ENCODE measurements at places on chromosomes 13 and 19. TPM values are rescaled to one million over a fixed set of nuclear protein-coding genes. Genes with fewer than 3 reads are reported as not detected.

The PSG11 gene
- not detected for polyA plus RNA-seq

The C5AR1 gene
- not detected for polyA plus RNA-seq

The HCST gene
- 640 TPM for polyA plus RNA-seq

The ELANE gene
- not detected for polyA plus RNA-seq

The PSMD8 gene
- 251 TPM for polyA plus RNA-seq

The GRIK5 gene
- not detected for polyA plus RNA-seq

The CACNA1A gene
- polyA plus RNA-seq, result not detected

The ZNF440 gene
- 2.4 TPM for polyA plus RNA-seq

The KIR2DL4 gene
- polyA plus RNA-seq, result not detected

The PRRG2 gene
- not detected for polyA plus RNA-seq

The CPB2 gene
- polyA plus RNA-seq, result not detected

The EFNB2 gene
- polyA plus RNA-seq, result 0.20 TPM

The RPL36 gene
- 2,466 TPM for polyA plus RNA-seq

The ZNF91 gene
- polyA plus RNA-seq, result 17.9 TPM

The STX10 gene
- polyA plus RNA-seq, result 54.7 TPM

The BRME1 gene
- not detected for polyA plus RNA-seq

The ZNF223 gene
- polyA plus RNA-seq, result 2.5 TPM

The ZNF99 gene
- polyA plus RNA-seq, result not detected

The ZNF284 gene
- polyA plus RNA-seq, result 1.1 TPM

The ZNF382 gene
- 9.0 TPM for polyA plus RNA-seq

The R3HDM4 gene
- 282 TPM for polyA plus RNA-seq

The IGFL2 gene
- polyA plus RNA-seq, result not detected

The RGL3 gene
- polyA plus RNA-seq, result not detected

The SULT2A1 gene
- polyA plus RNA-seq, result not detected

The CEACAM21 gene
- 45.7 TPM for polyA plus RNA-seq

The FSD1 gene
- polyA plus RNA-seq, result not detected

The LIPE gene
- 7.1 TPM for polyA plus RNA-seq

The ZNF709 gene
- 1.4 TPM for polyA plus RNA-seq

The SIAH3 gene
- polyA plus RNA-seq, result not detected

The DIS3 gene
- polyA plus RNA-seq, result 17.8 TPM

The ITGBL1 gene
- polyA plus RNA-seq, result not detected
